ENCODE measurements at places on chromosomes 5 and 9.

DNA sequence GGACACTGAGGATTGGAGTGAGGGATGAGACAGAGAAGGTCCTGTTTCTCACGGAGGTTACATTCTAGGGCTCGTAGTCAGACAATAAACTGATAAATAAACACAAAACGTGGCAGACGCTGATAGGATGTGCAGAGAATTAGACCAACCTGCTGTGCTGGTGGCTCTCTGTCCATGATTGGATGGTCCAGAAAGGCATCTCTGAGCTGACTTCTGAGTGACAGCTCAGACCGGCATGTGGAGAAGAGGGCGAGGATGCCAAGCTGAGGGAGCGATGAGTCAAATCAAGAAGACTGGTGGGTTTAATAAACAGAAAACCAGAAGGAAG is 132.3 kb upstream of the TAF11L2 start:
- DNase-seq: peak; percentile 21

DNA sequence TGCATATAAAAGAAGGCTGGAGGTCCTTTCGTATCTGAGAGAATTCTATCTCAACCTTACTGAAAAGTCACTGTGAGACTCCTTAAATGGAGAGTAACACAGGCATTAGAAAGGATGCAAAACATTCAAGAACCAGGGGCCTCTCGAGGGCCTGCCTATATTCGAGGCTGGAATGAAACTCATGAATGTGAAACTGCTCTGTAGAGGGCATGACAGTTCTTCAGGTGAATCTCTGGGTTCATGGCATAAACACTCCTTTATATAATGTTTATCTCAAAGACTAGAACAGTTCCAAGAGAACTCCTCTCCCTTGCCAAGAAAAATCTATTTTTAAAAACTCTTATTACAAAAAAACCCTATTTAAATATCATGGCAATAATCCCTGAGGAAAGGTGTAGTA is 113.9 kb downstream of the SEC61B start:
- DNase-seq: no peak

DNA sequence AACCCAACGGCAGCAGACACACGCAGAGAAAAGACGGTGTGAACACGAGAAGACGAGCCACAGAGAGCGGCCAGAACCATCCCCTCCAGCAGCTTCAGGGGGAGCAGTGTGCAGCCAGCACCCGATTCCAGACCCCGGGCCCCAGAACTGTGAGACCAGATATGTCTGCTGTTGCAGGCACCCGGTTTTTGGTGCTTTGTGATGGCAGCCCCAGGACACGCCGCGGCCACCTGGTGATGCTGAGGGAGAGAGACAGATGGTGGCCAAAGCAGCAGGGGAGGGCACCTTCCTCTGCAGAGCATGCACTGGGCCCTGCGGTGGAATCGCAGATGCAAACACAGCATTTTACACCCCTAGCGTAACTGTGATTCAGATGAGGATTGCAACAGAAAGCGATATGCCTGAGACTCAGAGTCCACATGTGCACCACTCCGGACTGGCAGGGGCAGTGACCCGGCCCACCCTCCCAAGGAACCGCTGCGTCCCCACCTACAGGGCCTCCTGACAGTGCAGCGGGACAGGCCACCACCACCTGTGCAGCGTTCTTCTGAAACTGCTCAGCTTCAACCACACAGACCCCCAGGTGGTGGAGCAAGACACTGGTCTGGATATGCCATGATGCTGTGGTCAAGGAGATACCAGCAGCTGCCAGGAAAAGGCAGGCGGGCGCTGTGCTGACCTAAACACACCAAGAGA is 24.0 kb downstream of the ZDHHC11B start:
- DNase-seq: no peak

- no peak for DNase-seq
Observed at GRCh38 chr9:77907585-77907984, 124.0 kb downstream of the GNAQ start.

DNA sequence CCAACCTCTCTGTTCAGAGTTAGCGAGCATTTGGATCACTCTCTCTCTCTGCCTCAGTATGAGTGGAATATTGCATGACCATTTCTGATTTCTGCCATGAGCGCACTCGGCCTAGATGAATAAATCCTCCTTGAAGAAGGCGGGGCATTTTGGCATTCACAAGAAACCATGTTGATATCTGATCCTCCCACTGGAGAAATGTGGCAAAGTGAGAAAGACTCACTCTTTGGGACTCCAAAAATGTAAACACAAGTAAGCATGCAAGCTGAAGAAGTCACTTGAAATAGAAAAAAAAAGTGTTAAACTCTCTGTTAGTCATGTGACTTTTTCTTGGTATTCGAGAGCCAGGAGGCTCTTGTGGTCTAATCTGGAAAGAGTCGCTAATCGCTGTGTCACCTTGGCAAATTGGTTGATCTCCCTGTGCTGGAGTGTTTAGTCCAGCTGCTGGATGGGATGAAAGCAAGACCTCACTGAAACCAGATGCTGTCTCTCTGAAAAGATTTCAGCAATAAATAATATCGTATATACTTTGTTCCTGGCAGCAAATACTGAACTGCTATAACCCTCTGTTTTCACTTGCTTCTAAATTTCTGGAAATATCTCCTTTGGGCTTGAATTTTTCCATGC is 95.5 kb downstream of the GHR start:
- no peak for DNase-seq

DNA sequence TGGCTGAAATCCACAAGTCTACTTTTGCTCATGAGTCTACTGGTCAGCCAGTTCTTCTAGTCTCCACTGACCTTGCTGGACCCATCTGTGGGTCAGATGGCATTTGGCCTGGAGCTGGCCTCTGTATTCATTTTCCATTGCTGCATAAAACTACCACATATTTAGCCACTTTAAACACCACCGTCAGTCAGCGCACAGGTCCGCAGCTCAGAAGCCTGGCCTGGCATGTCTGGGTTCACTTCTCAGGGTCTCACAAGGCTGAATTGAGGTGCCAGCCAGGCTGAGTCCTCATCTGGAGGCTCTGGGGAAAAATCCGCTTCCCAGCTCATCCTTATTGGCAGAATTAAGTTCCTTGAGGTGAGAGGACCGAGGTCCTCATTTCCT is 54.7 kb downstream of the BARX1 start:
- no peak for DNase-seq

- no peak for DNase-seq
Observed at GRCh38 chr9:79134654-79135053, 437.1 kb upstream of the TLE4 start.

- no peak for DNase-seq
Observed at GRCh38 chr5:114325541-114325940, 36.3 kb upstream of the KCNN2 start.

DNA sequence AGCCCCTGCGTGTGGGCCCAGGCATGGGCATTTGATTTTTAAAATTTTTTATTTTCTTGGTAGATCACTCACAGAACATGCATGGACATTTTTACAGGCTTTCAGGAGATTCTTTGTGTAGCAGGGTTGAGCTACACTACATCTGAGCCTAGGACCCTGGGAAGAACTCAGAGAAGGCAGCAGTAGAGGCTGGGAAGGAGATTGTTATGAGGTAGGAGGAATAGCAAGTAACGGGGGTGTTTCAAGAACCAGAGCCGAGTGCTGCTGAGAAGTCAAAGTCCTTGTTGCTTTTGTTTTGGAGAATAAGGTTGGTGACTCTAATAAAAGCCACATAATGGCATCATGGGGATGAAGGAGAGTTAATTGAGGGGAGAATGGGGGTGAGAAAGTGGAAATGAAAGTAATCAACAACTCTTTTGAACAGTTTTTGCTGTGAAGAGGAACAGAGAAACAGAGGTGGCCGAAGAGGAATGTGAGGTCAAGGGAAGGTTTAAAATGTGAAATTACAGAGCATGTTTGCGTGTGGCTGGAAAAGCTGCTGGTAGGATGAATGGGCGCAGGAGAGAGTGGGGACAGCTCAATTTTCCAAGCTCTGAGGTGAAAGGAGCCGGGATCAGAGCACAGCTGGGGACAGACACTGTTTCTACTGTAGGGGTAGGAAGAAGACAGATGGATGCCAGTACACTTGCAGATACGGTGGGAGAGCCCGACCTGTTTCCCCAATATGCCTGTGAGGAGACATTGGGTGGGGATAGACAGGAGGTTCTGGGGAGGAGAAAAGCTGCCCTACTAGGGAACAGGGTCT is 4.7 kb upstream of the PDLIM7 start:
- no peak for DNase-seq

DNA sequence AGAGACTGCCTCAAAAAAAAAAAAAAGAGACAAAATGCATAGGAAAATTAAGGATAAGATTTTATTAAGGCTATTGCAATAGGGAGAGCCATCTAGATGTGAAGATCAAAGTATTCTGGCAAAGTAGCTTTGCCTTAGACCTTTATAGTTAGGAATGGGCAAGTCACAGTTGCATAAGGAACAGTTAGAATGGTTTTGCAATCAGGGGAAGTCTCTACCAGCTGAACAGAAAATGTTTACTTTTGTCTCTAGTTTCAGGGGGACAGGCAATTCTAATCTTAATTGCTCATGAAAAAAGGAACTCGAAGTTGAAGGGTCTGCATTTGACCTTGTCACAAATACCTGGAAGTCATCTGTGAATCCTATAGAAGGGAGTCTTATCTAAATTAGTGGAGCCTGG is 13.1 kb upstream of the ATP6V1G1 start:
- no peak for DNase-seq

GRCh38 chr9:133750982-133751649 is 13.0 kb upstream of the SARDH start:
- DNase-seq: no peak

DNA sequence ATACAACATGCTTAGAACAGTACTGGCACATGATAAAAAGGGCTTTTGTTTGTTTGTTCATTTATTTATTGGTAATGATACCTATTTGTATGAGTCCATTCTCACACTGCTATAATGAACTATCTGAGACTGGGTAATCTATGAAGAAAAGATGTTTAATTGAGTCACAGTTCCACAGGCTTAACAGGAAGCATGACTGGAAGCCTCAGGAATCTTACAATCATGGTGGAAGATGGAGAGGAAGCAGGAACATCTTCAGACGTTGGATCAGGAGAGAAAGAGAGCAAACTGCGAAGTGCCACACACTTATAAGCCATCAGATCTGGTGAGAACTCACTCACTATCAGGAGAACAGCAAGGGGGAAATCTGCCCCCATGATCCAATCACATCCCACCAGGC is 847.7 kb downstream of the CDH18 start:
- no peak for DNase-seq

GRCh38 chr5:56512313-56512996 is 279.3 kb upstream of the ANKRD55 start:
- DNase-seq: no peak

DNA sequence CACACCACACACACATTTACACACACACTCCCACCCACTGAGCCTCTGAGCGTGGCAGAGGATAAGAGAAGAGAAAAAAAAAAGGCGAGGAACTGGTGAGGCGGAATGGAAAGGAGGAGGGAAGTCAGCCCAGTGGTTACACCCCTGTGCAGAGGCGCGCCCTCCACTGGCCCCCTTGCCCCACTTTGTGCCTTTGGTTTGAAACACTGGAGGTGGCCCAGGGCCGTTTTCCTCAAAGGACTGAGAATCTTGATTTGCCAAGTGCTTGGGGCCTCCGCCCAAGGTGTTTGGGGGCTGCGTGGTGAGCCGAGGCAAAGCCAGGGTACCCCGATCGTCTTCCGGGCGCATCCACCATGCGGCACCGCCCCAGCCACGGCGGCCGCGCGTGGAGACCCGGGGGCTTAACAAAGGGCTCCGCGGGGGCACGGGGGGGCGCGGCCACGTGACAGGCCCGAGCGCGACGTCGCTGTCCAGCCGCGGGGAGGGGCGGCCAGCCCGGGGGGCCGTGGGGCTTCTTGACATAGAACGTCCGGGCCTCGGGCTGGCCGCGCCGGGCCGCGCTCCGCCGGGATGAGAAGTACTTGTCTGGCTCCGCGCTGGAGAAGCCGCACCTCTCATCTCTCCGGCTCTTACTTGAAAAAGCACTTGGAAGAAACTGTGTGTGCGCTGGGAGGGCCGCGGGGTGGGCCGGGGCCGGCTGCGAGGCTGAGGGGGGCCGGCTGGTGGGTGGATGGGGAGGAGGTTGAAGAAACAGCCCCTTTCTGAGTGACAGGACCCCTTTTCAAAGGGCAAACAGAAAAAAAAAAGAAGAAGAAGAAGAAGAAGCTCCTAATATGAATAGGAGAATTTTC is 21.0 kb downstream of the NR2F1 start:
- DNase-seq: no peak

All from hypothalamus (tissue), 51 donors.